ENCODE measurements at places on chromosomes 11 and 22.

DNA sequence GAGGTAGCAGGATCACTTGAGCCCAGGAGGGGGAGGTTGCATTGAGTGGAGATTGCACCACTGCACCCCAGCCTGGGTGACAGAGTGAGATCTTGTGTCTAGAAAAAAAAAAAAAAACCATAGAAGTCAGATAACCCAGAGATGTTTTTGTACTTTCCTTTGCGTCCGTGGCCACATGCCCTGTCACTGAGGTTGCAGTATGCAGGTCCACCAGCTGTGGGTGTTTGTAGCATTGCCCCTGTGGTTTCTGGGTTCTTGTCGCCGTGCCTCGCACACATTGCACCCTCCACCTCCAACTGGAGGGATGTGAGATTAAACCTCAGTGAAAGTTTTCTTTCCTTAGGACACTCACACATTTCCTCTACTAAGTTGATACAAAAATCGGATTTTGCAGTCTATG lies 70.3 kb downstream of the TNRC6B start:
- no peak for DNase-seq

DNA sequence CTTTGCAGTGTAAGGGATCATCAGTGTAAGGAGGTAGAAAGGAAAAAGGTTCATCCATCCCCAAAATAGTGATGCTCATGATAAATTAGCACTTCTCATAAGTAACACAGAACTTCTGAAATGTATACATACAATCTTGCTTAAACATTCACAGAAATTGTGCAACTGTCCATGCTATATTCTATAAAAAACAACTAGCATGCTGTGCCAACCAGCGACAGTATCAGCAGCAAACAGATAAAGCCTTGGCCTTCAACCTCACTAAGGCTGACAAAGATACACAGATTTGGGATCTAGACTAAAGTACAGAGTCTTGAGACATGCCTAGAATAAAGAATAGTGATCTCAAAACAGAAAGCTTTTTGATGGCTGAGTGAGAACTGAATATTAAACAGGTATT lies 74.1 kb upstream of the CHRM4 start:
- no peak for DNase-seq

- no peak for DNase-seq
Measured at GRCh38 chr11:61742391-61742790, 10.0 kb upstream of the MYRF start.

GRCh38 chr11:86197448-86197847 lies 47.1 kb upstream of the EED start:
- no peak for DNase-seq

DNA sequence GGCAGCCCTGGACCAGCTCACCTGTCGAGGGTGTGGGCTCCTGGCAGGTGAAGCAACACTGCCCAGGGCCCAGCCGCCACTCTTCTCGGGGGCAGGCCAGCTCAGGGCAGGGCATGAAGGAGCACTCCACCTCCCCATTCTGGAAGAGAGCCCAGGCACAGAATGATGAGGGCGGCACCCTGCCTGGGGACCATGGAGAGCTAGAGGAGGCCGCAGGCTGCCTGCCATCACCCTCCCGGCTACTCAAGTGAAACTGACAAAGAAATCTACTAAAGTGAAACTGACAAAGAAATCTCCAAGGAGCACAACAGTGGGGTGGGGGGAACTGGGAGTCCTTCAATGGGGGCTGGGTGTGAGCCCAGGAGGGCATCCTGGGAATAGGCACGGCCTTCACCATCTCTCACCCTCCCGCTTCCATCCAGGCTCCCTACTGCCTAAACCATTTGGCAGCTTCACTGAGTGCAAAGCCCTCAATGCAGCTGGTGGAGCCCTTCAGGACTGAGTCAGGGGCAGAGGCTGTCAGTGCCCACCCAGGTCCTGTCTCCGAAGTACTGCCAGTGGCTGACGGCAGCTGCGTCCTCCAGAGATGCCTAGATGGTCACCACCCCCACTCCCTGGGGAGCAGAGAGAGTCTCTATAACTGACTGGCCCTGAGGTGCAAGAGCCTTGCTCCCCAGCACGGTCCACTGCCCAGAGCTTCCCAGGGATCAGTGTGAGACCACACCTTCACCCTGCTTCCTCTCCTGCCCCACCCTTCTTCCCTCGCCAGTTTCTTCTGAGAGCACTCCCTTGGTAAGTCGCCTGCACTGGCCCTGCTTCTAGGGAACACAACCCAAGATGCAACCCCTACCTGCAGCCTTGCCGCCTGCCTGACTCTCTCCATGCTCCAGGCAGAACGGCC lies 21.7 kb downstream of the VWCE start:
- no peak for DNase-seq

GRCh38 chr11:102280245-102280833 lies 36.9 kb upstream of the BIRC3 start:
- no peak for DNase-seq

- DNase-seq: peak; percentile 49
Measured at GRCh38 chr22:41857155-41857859, 24.4 kb downstream of the SREBF2 start.

DNA sequence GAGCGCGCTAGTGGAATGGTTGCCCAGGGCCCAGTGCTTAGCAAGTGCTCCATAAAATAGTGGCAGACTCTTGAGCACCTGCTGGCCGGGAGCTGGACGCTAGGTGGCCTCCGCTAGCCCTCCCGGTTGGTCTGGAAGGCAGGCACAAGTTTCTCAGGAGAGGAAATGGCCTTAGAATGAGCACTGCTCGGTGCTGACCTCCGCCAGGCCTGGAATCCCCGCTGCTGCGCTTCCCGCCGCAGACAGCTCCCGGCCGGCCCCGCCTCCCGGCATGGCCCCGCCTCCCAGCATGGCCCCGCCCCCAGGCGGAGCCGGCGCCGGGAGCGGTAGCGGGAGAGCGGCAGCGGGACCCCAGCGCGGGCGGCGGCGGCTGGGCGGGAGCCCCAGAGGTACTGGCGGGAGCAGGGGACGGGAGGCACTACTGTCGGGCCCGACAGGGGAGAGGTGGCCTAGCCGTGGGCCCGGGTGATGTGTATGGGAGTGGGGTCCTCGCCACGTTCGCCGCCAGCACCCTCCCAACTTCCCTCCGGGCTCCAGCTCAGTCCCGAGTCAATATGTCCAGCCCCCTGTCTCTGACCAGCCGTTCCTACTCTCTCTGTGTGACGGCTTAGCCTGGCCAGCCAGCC lies at the start of gene SIPA1:
SIPA1 (plus strand) TSS at position 308 of the 626 bp plus-strand sequence. CDS start 2,821 bp downstream, outside the sequence.
- peak; percentile 93 for DNase-seq

DNA sequence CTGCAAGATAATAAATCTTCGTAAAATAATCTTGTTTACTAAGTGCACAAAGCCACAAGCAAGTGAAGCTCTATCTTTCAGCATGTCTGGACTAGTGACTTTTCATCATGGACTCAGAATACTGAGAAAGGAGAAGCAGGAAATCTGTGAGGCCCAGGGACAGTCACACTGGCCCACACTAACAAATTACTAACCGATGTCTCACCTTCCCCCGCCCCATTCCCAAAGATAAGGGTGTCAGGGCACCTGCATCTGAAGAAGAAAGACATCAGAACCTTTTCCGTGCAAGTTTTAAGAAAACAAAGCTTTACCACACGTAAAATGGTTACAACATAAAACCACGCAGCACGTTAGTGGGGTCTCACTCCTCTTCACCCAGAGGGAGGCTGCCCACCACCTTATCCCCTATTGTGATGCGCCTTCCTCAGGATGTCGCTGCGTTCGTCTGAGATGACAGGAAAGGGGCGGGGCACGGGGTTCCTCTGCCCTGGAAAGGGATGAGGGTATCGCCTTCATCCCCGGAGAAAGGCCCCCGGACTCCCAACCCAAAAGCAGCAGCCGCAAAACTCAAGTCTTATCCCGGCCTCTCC lies 616 bp downstream of the BTBD10 start:
- DNase-seq: peak; percentile 46

GRCh38 chr22:30250661-30251267 lies 4.2 kb upstream of the LIF start:
- peak; percentile 80 for DNase-seq

DNA sequence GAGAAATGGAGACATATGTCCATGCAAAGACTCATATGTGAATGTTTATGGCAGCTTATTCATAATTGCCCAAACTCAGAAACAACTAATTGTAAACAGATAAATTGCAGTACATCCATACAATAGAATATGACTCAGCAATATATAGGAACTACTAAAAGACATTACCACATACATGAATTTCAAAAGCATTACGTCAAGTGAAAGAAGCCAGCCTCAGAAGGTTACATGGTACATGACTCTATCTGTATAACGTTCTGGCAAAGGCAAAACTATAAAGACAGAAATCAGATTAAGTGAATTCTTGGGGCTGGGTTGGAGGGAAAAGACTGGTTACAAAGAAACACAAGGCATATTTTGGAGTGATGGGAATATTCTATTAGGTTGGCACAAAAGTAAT lies 7.2 kb downstream of the KCTD21 start:
- no peak for DNase-seq

DNA sequence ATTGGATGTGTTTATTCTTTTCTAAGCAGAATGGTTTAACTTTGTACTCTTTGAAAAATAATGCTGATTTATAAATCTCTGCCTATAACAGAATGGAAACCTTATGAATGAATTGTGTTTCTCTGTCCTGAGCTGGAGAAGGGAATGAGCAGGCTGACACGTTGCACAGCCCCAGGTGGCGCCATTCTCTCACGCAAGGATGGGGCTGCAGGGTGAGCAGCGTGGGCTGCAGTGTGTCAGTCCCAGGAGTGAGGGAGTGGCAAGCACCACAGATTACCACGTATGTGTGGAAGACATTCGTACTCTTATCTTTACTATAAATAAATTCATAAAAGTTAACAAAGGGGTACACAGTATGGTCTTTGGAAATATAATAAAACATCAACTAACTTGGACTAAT lies 33.4 kb downstream of the FDX1 start:
- DNase-seq: no peak

GRCh38 chr11:77677138-77677537 lies 39.5 kb upstream of the CLNS1A start:
- DNase-seq: no peak

GRCh38 chr11:16986434-16987204 lies 27.6 kb downstream of the PLEKHA7 start:
- no peak for DNase-seq

GRCh38 chr11:79377406-79377805 lies 63.4 kb downstream of the TENM4 start:
- DNase-seq: no peak

DNA sequence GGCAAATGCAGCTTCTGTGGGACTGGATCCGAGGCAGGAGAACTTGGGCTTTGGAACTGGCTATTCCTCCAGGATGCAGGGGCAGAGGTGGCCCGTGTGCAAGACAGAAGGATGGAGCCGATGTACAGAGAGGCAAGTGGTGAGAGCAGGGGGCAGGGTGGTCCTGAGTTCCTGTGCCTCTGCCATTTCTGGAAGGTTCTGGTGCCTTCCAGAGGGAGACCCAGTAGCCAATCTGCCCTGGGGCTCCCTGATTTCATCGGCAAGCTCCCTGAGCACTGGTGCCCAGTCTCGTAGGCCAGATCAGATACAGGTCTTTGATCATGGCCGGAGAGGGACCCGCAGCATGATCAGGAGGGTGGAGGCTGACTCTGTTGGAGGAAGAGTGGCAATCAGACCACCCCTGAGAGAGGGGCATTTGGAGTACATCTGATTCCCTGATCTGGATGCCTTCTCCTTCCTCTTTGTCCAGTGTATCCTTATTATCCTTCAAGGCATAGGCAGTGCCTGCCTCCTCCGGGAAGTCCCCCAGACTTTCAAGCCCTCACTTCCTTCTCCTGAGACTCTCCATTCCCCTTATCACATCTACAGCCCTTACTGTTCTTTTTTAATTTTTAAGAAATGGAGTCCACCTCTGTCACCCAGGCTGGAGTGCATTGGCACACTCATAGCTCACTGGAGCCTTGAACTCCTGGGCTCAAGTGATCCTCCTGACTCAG lies 9.7 kb downstream of the MRGPRD start:
- peak; percentile 1 for DNase-seq

GRCh38 chr11:120205596-120206161 lies 5.2 kb upstream of the OAF start:
- peak; percentile 70 for DNase-seq

DNA sequence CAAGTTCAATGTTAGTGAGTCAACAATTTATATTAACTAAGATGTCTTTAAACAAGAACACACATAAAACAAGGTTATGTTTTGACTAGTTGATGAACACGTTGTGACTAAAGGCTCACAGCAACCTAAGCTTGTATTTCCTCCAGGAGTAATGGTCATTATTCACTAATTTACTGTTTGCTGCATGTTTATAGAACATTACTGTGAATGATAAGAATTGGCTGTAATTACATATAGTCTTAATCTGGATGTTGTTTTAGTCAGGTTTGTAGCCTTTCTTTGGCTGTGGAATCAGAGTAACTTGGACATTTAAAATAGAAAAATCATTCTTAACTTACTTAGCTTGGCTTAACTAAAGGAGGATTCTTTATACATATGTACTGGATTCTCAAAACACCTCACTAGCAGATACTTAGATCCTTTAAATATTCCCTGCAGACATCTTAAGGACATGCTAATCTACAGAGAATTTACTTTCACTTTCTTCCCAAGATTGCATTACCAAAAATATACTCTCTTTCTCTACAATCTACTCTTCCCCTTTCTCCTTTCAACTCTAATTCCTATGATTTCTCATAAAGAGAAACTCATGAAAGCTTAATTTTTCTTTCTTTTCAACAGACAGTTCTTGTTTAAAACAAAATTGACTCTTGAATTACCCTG lies 319.7 kb upstream of the CTSC start:
- DNase-seq: no peak

DNA sequence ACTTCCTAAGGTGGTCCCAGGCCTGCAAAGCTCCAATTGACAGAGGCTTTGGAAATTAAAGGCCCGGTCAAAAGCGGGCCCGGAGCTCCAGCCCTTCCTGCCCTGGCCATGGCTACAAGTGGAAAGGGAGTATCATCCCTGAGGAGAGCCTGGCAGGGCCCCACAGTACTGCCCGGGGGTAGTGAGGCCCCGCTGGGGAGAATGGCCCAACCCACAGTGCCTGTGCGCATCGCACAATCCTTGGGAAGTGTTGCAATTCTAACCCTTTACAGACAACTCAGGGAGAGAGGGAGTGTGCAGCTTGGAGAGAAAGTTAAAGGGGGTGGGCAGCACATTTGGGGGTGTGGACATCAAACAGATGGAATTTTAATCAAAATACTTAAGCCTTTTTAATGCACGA lies 3.6 kb downstream of the CACNG2 start:
- no peak for DNase-seq

- DNase-seq: peak; percentile 10
Measured at GRCh38 chr22:50045211-50046018, 12.7 kb downstream of the TTLL8 start.

GRCh38 chr22:19290400-19291217 lies 910 bp downstream of the CLTCL1 start:
- DNase-seq: no peak
